RCC 7860 (cell line): ENCODE measurements at places on chromosomes 7 and 10.

- no peak for DNase-seq
Observed at GRCh38 chr7:30927559-30927958, 15.9 kb downstream of the AQP1 start.

DNA sequence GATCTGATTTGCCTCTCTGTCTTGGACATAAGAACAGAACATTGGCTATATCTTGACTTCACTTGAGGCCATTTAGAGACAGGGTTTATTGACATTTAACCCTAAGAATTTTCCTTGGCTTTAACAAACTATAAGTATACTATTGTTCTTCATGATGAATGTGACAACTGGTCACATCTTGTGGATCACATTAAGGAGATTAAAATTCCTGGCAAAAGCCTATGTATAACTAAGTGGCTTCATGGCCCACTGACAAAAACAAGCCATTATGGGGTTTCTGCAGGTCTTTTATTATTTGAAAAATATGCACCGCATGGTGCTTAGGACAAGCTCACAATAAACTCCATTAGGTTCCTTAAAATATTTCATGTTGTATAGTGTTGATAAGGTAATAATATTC is 54.8 kb downstream of the THNSL1 start:
- no peak for DNase-seq

- no peak for DNase-seq
Observed at GRCh38 chr10:1241322-1241890, 185.2 kb downstream of the WDR37 start.

GRCh38 chr7:3979611-3980299 is 678.7 kb downstream of the SDK1 start:
- DNase-seq = no peak

DNA sequence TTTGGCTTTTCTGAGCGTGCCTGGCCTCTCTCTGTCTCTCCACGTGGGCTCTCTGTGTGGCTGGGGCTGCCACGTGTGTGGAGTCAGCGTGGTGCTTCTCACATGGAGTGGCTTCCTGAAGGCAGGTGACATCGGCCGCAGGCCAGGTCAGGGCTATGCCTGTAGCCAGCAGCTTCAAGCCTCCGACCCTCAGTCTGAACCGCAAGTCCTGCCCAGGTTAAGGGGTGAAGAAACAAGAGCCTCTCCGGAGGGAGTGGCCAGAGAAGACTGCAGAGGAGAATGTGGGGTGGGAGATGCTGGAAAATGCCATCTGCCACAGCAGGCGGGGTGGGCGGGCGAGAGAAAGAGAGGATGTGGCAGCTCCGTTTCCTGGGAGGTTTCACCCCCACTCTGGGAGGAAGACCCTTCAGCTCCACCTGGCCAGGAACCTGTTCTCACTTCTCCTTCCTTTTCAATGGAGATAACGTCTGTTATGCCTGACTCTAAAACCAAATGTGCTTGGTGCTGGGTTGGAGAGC is 14.3 kb upstream of the VIPR2 start:
- no peak for DNase-seq

DNA sequence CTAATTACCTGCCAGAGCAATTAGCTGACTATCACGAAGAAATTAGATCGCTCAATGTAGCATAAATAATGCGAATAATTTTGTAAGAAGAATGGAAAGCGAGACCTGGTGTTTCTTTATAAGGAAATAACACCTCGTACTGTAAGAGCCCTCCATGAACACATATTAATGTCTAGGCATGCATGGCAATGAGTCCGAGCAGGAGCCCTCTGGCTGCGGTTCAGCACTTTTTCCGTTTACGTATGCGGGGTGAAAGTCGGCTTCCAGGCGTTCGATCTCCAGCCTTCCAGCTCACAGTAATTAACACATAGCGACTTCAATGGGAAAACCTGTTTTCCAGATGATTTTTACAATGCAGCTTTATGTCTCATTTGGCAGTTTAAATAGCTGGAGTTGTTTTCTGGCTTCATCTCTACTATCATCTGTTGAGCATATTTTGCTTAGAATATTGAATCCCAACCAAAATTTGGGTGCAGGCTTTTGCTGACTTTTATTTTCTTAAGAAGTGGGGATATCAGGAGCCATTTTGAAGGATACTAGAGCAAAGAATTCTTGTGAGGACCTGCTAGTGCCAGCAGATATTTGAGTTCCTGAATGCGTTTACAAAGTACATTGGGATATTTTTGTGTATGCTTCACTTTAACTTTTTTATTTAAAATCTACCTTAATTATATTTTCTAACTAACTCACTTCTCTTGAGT is 7.2 kb upstream of the SP8 start:
- no peak for DNase-seq

DNA sequence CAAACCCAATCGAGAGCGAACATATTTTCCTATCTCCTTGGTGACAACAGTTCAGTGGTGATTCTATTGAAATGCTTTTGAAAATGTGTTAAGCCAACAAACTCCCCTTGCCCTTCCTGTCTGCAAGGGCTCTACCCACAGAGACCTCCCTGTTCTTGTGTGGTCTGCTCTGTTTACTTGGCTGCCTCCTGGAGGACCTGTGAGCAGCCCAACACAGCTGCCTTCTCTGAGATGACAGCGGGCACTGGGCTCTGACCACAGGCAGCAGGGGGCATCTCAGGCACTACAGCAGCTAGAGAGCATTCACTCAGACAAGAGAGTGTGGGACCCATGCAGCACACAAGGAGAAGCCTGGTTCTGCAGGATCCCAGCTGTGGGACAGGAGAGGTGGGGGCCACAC is 416.4 kb downstream of the TCERG1L start:
- no peak for DNase-seq

GRCh38 chr7:107138696-107139420 is 29.9 kb upstream of the HBP1 start:
- DNase-seq = no peak

DNA sequence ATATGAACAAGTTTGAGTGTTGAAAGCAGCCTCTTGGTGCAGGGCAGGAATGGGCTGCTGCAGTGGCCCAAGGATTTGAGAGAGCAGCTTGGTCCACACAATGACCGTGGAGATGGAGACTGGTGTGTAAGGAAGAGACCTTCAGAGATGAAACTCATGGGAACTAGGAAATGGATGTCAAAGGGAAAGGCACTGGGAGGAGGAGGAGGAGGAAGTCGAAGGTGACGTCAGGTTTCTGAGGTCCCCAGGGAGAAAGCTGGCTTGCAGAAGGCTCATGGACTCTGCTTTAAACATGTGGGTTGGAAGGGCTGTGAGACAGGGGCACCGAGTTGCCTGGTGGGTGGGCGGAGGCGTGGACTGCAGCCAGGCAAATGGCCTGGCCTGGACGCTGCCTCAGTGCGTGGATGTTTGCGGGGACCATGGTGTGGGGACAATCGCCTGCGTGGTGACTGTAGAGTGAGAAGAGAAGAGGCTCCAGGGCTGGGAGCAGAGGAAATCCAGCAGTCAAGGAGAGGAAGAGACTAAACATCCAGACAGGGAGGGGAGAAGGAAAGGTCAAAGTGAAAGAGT is 14.6 kb downstream of the C10orf71 start:
- no peak for DNase-seq

DNA sequence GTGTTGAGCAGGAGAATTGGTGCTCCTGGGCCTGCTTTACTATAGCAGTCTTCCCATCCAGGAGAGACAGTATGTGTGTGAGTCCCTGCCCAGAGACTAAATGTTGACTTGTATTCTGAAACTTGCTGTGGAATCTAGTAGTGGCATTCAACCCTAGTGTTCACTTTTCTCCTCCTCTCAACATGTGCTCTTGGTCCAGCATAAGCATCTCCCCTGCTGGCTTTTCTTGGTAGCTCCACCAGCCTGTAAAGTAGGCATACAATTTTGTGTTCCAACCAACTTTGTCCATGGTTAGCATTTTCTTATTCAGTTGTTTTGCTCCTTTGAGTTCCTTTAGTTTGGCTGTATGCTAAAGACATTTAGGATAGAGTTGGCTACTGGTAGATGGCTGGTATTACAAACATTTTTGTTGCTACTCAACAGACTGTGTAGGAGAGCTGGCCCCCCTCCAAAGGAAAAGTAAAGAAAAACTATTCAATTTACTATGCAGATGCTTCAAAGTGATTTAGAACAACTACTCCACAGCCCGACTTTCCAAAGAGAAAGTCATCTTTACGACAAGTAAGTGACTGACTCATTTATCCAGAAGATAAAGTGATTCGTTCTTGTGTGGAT is 46.0 kb downstream of the ASB4 start:
- DNase-seq = no peak

- DNase-seq = no peak
Observed at GRCh38 chr10:131689016-131689415, 211.8 kb upstream of the PPP2R2D start.

DNA sequence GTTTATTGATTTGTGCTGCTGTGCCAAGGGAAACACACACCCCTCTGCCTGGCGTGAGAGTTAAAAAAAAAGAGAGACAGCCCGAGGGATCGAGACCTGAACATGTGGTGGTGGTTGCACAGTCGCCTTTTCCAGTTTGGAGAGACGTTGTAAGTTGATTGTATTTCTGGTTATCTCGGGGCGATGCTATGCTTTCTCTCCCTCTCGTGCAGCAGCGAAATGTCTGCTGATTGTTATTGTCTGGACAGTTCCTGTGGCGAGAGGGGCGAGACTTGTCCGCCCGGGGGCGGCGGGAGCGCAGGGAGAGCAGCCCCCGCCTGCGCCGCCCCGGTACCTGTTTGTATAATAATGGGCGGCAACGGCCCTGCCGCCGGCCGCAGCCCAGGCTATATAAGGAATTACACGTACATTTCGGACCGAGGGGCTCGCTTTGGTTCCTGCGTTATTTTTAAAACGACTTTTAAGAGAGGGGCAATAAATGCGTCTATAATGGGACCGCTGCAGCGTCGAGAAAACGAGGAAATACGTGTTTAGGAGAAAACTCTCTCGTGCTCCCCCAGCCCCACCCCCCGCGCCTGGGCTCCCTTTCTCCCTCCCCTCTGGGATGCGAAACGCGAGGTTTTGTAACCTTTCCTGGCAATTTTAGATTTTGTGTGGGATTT is 1.7 kb downstream of the ZEB1 start:
- DNase-seq = peak; percentile 13

- no peak for DNase-seq
Observed at GRCh38 chr7:55381696-55382095, 16.6 kb downstream of the LANCL2 start.

GRCh38 chr7:134891262-134891695 is 95.0 kb upstream of the AGBL3 start:
- DNase-seq = peak; percentile 86

GRCh38 chr10:8312079-8312478 is 257.6 kb downstream of the GATA3 start:
- peak; percentile 24 for DNase-seq

GRCh38 chr7:25996006-25996408 is 156.0 kb upstream of the NFE2L3 start:
- no peak for DNase-seq

DNA sequence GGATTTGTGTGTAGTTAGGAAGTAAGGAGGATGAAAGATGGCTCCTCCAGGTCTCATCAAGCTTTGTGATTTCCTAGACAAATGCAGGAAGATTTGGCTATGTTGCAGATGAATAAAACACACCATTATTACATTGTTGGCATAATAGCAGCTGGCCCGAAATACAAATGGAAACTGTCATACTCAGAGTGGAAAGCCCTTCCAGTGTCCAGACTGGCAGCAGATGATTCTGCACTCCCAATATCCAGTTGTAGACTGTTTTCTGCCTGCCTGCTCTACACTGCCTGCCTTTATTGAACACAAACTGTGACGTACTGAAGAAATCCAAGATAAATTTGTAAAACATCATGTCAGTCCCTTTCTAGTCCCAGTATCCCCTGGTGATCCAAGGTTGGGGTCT is 99.7 kb upstream of the FZD1 start:
- DNase-seq = no peak

- DNase-seq = no peak
Observed at GRCh38 chr10:114874827-114875411, 53.3 kb downstream of the FHIP2A start.

- no peak for DNase-seq
Observed at GRCh38 chr10:23496727-23497126, 57.9 kb downstream of the OTUD1 start.

DNA sequence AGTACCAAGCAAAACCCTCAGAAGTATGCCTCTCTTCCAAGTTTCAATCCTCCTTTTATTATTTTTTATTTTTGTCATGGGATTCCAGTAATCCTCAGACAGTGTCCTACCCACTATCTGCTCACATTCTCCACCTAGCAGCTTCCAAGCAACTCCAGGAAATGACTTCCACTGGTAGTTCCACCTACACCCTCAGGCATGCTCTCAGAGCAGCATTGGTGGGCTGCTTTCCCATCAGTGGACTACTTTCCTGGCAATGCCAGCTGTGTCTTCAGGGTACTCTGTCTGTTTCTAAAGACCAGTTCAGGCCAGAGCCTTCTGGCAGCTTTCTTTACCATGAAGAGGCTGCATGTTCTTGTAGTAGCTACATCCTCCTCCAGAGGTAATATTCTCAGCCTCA is 244.0 kb downstream of the HGF start:
- DNase-seq = no peak

DNA sequence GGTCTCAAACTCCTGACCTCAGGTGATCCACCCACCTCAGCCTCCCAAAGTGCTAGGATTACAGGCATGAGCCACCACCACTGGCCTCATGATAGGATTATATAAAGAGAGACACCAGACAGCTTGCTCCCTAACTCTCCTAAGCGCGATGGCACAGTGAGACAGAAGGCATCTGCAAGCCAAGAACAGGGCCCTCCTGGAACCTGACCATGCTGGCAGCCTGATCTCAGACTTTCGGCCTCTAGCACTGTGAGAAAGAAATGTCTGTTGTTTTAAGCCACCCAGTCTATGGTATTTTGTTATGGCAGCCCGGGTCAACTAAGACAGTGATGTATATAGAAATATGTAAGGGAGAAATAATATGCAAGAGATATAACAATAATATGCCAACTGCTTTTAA is 51.2 kb downstream of the SRPK2 start:
- DNase-seq = no peak

GRCh38 chr7:149456506-149457421 is 4.1 kb downstream of the ZNF777 start:
- DNase-seq = peak; percentile 43

- DNase-seq = no peak
Observed at GRCh38 chr10:86899132-86899531, 58.3 kb downstream of the MMRN2 start.

DNA sequence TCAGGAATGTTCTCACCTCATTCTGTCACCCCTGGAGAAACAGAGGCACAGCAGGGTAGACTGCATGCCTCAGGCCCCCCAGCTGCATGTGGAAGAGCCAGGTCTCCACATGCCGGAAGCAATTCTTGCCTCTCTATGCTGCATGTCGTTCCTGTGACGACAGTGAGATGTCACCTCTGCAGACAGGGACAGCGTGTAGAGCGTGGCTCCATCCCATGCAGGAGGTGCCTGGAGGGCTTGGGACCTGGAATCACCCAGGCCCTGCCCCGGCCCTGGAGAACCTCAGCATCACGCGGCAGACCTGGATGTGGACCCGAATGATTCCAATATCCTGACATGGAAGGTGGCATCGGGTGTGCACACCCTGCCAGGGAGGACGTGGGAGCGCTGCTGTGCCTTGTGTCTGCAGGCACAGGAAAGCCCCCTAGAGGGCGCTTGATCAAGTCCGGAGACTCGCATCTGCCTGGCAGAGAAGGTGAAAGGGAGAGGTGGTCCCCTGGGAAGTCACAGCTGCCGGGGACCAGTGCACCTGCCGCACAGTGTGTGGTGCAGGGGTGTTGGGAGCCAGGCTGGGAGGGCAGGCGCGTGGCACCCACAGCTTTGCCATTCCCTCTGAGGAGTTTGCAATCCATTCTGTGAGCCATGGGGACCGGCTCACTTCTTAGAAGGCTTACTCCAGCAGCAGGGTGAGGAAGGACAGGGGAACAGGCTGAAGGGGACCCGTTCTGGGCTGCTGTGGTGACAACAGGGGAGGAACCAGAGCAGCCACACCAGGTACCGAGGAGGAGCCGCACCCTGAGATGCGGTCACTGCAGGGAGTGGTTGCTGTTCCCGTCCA is 45.3 kb upstream of the EN2 start:
- no peak for DNase-seq

- no peak for DNase-seq
Observed at GRCh38 chr10:78727251-78727650, 341.5 kb upstream of the ZMIZ1 start.
